ENCODE measurements at places on chromosomes 5 and 9.
A peak's percentile ranks its signal among the peaks of the same experiment; 100 is the strongest.

GRCh38 chr5:154312576-154312975, 122.0 kb downstream of the GALNT10 start:
- no peak for DNase-seq

GRCh38 chr5:154755361-154756008, at the start of gene LARP1:
TSS of gene LARP1 (plus strand) at chr5:154755377. CDS start at chr5:154755758, 381 bp downstream.
- peak; percentile 40 for DNase-seq

GRCh38 chr5:135174315-135175096, 140.5 kb upstream of the PITX1 start:
- DNase-seq, result no peak

DNA sequence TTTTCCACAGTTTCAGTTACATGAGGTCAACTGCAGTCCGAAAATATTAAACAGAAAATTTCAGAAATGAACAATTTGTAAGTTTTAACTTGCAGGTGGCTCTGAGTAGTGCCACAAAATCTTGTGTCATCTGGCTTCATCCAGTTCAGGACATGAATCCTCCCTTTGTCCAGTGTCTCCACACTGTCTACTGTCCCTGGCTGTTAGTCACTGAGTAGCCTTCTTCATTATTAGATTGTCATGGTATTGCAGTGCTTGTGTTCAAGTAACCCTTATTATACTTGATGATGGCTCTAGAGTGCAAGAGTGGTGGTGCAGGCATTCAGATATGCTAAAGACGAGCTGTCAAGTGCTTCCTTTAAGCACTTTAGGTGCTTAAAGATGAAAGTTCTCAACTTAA, 65.3 kb downstream of the CFAP95 start:
- no peak for DNase-seq

GRCh38 chr9:133522073-133522910, 2.5 kb downstream of the MYMK start:
- peak; percentile 91 for DNase-seq

DNA sequence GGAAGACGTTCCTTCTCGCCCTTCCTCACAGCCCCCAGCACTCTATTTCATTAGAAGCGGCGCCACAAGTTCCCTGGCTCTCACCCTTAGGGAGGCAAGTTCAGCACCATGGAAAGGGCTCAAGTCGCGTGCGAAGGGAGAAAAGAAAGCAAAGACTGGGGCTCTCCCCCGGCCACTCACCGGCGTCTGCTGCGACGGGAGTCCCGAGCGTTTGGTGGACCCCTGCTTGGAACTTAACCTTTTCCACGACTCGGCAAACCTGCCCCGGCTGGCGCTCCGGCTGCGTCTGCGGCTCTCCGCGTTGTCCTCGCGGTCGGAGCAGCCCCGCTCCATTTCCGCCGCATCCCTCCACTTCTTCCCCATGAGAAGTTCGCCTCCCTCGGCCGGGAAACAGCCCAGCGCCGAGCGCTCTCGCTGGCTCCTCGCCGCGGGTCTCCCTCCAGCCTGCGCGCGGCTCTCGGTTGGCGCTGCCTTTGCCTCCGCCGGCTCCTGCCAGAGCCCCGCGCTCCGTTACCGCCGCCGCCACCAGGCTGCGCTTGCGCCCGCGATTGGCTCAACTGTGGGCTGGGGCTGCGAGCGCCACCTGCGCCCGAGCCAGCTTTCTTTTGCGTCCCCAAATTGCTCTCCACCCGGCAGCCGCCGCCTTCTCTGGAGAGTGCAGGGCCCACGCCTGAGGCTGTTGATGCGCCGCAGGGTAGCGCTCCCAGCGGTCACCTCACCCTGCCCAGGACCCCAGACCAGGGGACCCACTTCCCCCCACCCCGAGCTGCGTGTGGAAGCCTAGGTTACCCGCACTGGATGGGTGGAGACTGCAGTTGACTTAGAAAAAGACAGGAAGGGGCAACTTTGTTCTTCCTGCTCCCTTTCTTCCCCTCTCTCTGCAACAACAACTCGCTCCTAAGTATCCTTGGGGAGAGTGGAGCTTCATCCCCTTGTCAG, 321.6 kb downstream of the CEMIP2 start:
- DNase-seq, result peak; percentile 51

DNA sequence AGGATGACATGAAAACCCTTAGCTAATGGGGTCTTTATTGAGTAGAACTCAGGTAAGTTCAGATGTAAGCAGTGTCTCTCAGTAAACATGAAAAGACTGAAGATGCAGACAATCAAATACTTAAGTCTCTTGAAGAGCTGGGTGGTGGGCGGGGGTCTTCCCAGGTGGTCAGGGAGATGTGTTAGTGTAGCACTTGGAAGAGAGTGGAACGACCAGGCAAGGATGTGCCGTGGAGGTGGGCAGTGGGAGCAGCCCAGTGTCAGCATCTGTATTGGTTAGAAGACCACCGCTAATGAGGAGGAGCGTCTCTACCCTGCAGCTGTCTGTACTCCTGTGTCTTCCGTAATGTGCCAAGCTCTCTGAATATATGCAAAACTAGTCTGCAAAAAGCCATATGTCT, 4.4 kb downstream of the S1PR3 start:
- no peak for DNase-seq

- no peak for DNase-seq
Measured at GRCh38 chr9:122819326-122819725, 9.1 kb downstream of the PDCL start.

DNA sequence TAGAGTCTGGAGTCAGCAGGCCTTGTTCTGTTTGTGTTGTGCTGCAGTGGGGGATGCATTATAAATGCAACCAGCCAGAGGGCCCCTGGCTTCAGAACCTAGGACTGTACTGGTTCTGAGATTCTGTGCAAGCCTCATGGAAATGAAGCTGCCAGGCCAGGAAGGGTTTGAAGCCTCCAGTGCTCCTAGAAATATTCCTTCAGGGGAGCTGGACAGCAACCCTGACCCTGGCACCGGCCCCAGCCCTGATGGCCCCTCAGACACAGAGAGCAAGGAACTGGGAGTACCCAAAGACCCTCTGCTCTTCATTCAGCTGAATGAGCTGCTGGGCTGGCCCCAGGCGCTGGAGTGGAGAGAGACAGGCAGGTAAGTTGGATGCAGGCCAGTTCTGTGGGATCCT, at the start of gene SLC4A9:
TSS of gene SLC4A9 (plus strand) at position 94 of the 400 bp plus-strand sequence. CDS start at position 137, 43 bp downstream.
- no peak for DNase-seq

GRCh38 chr5:180739271-180739670, 587 bp downstream of the OR2Y1 start:
- DNase-seq, result no peak

- DNase-seq, result no peak
Measured at GRCh38 chr5:68732251-68732650, 361.6 kb upstream of the SLC30A5 start.

DNA sequence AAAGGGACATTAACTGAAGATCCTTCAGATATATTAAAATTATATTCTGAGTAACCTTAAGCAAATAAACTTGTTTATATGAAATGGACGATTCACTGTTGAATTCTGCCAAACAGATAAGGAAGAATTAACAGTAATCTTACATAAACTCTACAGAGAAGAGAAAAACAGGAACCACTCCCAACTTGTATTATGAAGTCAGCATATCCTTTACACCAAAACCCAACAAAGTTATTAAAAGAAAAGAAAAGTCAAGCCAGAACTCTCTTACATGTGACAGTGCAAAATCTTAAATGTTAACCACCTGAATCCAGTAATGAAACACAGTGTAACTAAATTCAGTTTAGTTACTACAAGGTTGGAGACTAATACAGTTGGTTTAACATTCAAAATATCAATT, 185.8 kb downstream of the DEPDC1B start:
- peak; percentile 14 for DNase-seq

DNA sequence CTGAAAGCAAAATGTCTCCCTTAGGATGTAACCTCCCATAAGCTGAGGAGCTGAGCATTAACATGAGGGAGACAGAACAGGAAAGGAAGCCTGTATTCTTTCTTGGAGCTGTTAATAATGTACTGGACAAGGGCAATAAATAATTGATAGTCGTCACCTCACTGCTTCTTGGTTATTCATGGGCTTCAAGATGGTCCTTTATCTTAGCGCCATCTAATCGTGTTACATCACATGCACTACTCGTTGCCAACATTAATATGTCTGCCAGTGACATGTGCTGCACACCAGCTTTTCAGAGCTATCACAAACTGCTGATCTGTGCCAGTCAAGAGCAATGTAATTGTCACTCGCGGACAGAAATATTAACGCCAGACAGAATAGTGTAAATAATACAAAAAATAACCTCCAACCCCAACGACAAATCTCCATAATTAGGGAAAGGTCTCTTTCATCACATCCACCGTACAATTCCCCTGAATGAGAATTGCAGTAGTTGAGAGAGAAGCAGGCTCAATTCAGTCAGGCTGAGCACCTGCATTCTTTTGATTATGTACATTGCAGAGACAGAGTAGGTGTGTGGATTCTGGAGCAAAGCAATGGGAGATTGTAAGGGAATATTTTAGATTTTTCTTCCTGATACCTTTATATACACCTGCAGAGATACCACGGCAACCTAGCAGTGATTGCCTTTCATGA, 267.1 kb downstream of the SPATA31D1 start:
- DNase-seq, result no peak

- no peak for DNase-seq
Measured at GRCh38 chr5:61348447-61348846, 16.4 kb downstream of the ZSWIM6 start.

- no peak for DNase-seq
Measured at GRCh38 chr5:82792096-82792495, 285.1 kb downstream of the TMEM167A start.

GRCh38 chr9:82621447-82621846, 441.5 kb downstream of the RASEF start:
- DNase-seq, result no peak

GRCh38 chr5:152086668-152087067, 162.0 kb upstream of the GLRA1 start:
- no peak for DNase-seq

DNA sequence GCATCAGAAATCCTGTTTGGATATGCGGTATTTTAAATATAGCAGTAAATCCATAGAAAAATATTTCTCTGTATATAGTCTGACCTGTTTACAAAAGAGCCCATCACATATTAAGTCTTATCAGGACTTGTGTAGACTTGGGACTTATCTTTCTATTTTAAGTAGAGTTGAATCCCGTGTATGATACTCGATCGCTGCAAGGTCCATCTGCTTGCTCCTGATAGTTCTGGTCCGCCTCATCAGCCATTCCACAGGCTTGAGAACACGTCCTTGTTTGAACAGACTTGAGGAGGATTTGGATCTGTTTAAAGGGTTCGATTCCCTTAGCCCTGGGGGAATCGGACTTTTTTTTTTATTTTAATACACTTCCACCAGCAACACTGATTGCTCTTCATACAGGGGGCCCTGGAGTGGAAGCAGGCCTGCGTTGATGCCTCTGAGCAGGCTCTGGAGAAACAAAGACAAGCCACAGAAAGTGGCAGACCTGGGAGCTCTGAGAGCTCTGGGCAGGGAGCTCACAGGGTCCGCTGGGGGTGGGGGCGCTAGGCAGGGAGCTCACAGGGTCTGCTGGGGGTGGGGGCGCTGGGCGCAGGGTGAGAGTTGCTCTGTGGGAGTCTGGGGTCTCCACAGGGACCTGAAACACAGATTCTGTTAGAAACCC, 112.2 kb downstream of the MVB12B start:
- no peak for DNase-seq

GRCh38 chr5:76299592-76299991, 103.5 kb upstream of the IQGAP2 start:
- peak; percentile 79 for DNase-seq

DNA sequence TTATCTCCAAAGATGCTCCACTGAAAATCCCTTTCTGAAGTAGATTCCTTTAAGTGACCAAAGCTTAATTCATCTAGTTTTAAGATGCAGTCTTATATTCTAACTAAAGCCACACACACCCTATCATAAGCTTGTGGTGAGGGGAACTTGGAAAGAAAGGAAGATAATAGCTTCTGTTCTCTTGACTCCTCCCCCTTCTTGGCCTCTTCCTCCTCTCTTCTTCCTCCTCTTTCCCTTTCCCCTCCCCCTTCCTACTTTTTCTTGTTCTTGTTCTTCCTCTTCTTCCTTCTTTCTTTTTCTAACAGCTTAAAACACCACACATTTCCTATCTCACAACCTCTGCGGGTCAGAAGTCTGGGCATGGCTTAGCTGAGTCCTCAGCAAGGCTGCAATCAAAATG, 23.5 kb downstream of the IL7R start:
- no peak for DNase-seq
